ENCODE measurements at places on chromosomes 2 and 18.
A peak's percentile ranks its signal among the peaks of the same experiment; 100 is the strongest.

- DNase-seq: no peak
Measured at GRCh38 chr2:2464643-2465042, 133.6 kb upstream of the MYT1L start.

DNA sequence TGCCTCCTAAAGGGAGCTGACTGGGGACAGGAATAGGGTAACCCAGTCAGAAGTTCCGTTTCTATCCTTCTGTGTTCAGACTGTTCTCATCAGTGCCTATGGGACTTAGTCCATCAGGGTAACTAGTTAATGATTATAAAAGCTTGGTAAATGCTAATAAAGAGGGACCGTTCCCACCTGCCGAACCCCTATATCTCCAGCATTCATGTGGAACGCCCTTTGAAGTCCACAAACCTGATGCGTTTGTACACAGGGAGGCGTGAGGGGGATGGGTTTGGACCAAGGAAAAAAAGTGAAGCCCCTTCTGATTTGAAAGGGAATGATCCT lies 112.9 kb downstream of the CDK15 start:
- no peak for DNase-seq

- DNase-seq: no peak
Measured at GRCh38 chr2:140242889-140243288, 1462.7 kb upstream of the NXPH2 start.

GRCh38 chr2:238286987-238287736 lies 1.2 kb downstream of the PER2 start:
- no peak for DNase-seq

- no peak for DNase-seq
Measured at GRCh38 chr2:241774419-241775222, 2.0 kb upstream of the GAL3ST2 start.

GRCh38 chr18:60311676-60312360 lies 60.8 kb downstream of the MC4R start:
- DNase-seq: no peak

GRCh38 chr18:21684731-21685130 lies 19.8 kb downstream of the ABHD3 start:
- no peak for DNase-seq

GRCh38 chr2:6516674-6517073 lies 349.0 kb downstream of the CMPK2 start:
- DNase-seq: no peak

- no peak for DNase-seq
Measured at GRCh38 chr2:46015671-46016070, 281.5 kb upstream of the EPAS1 start.

DNA sequence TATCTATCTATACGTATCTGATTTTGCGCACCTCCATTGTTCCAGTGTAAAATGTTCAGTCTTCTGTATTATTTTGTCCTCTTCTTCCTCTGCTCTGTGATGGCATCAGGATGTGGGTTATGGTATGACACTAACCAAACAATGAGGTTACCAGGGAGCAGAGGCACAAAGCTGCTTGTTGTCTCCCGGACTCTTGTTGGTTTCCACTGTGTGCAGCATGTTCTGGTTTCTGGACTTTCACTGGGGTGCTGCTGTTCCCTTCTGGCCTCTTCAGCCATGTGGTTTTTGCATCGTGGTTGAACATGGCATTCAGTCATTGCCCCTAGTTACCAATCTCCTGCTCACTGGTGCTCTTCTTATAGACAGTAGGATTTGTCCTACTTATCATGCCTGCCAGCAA lies 665.9 kb downstream of the CBLN2 start:
- no peak for DNase-seq

GRCh38 chr18:26821181-26821580 lies 44.3 kb downstream of the AQP4 start:
- DNase-seq: no peak

DNA sequence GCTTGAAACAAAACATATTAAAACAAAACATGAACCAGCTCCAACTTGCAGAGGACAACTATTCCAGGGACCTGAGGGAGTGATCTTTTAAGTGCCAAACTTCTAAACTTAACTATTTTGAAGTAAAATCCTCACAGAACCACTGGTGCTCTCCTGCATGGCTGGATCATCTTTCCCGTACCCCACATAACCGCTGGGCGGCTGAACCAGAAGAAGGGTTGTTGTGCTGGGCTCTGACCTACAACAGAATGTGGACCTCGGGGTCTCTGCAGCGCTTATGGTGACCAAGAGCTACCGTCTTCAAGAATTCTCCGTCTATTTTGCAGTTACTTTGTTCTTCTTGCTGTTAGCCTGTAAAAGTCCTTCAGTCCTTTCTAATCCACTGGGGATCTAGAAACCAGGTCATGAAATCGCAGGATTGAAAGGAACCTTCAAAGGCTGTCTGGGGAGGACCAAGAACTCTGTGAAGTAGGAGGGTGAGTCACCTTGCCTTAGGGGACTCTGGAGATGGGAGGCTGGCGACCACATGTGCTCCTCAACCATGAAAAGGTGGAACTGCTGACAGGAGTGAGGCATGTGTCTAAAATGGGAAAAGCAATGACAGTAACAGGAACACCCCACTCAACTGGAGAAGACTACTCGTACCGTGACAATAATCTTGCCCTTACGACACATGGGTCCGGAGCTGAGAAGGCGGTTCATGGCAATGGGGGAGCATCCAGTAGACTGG lies 46.6 kb downstream of the HDLBP start:
- no peak for DNase-seq

DNA sequence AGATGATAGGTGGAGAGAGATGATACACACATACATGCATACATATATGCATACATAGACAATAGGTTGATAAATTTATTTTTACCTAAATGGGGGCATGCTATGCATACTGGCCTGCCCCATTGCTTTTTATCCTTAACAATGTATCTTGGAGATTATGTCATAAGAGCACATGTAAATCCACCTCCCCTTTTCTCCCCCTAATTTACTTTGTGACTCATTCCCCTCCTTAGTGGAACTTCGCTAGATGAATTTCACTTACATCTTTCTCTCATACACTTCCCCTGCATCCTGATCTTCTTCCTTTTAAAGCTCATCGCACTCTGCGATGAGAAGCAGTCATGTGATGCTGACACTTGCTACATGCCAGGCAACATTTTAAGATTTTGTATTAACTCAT lies 223.6 kb downstream of the C1D start:
- DNase-seq: no peak

DNA sequence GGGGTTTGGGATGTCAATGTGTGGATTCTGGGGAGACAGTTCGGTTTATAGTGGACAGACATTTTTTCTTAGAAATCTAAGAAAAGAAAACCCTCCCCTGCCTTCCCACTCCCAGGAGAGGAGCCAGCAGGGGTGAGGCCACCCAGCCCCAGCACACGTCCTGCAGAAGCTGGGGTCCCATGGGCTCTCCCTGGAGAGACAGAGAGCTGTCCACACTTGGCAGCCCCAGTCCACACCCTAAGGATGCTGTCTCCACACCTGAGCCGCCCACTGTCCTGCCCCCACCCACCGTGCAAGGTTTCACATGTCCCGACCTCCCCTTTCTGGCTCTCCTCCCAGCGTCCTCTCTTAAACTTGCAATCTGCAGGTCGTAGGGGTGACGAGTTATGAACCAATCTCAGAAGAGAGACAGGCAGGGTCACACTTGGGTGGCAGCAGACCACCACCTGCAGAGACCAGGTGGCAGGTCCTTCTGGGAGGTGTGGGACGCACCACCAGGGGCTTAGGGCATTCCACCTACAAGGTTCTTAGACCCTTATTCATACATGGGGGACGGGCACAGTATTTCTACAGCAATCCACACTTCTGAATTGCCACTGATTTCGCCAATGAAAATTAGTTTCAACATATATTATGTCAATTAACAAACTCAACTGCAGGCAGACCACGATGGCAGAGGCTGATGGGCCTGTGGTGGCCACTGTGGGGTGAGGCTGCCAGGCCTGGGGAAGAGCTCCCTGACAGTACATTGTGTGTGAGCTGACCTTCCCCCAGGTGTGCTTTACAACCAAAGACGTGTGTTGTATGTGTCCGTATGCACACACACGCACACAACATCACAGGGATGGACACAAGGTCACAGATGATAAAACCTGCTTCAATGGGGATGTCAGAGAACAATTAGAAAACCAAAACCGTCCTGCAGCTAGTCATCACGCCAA lies 158.5 kb downstream of the TPO start:
- no peak for DNase-seq

GRCh38 chr2:144429396-144430112 lies 90.4 kb downstream of the ZEB2 start:
- no peak for DNase-seq

GRCh38 chr2:170235860-170236679 lies 58.1 kb downstream of the MYO3B start:
- no peak for DNase-seq

DNA sequence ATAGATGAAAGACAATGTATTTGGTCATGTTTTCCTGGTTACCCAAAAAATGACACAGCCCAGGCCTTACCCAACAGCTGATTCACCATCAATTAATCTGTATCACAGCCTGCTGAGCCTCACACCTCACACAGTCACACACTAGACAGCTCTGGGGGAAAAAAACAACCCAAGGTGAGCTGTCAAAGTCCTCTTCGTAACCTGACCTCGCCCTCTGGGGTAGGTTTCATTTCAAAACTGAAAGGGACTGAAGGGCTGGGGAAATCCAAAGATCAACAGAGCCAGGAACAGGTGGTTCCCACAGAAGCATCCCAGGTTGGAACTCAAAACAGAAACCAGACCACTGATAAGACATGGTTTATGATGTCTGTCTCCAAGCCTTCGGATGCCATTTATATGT lies 18.2 kb upstream of the PCBP1 start:
- DNase-seq: no peak

GRCh38 chr2:98078701-98079100 lies 8.3 kb upstream of the VWA3B start:
- DNase-seq: no peak

- no peak for DNase-seq
Measured at GRCh38 chr18:11578799-11579198, 30.6 kb upstream of the SLC35G4 start.

DNA sequence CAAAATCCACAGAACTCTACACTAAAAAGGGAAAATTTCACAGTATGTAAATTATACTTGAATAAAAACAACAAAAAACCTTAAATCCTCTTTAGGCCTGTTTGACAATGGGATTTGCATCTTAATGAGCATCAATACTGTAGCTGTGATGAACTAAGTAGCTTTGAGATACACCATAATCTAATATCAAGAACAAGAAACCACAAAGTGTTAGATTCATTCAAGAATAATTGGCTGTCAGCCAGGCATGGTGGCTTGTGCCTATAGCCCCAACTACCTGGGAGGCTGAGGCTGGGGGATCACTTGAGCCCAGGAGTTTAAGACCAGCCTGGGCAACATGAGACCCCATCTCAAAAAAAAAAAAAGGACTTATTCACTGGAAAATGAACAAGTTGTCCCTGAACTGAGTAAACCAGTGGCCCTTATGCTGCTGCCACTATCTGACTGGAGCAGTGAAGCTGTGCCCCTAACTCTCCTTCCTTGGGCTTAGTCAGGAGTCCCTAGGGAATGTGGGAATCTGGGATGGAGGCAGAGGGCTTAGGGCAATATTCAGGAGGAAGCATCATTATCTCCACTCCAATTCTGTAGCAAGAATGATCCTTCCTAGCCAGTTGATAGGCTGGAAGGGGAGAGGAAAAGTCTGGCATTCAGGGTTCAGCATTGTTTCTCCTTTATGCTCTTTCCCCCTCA lies 88.5 kb downstream of the PRKCE start:
- no peak for DNase-seq

DNA sequence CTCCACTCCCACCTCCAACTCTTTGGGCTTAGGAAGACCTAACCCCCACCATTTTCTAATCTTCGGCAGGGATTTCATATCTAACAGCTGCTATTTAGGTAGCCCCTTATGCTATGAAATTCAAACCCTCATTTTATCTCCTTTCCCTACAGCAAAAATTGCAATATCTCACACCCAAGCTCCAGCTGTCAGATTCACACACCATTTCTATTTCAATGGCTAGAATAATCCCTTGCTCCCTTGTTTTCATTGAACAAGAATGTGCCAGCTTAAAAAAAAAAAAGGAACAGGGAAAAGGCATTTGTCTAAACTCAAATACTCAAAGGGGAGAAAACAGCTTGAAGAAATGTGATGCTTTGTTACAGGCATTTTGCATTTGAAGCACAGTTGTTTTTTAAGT lies 850.6 kb upstream of the ACVR2A start:
- no peak for DNase-seq

DNA sequence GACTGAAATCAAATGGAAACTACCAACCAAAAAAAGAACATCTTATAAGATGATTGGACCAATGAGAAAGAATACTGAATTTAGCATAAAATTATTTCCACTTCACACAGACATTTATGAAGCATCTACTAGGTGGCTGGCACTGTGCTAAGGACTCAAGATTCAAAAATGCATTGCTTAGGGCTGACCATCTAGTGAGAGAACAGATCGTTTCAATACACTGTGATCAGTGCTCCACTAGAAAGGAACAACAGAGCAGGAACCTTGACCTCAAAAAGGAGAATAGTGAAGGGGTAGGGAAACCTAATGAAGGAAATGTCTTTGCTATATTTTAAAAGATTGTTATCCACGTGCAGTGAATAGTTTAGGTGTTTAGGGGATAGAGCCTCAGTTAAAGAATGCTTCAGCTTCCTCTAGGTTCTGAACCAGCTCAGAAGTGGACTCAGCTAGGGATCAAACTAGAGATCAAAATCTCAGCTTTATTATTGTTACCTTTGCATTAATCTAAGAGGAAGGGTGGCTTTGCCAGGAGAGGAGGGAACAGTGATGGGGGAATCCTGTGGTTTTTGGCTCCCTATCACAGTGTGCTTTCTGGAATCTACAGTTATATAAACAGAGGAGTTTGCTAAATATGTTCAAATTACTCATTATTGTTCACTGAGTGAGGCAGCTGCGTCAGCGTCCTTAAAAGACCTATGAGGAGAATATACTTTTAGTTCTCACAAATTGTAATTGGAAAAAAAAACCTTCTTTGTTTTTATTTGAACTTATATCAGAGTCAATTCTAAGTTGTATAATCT lies 16.2 kb upstream of the BBS5 start:
- no peak for DNase-seq

DNA sequence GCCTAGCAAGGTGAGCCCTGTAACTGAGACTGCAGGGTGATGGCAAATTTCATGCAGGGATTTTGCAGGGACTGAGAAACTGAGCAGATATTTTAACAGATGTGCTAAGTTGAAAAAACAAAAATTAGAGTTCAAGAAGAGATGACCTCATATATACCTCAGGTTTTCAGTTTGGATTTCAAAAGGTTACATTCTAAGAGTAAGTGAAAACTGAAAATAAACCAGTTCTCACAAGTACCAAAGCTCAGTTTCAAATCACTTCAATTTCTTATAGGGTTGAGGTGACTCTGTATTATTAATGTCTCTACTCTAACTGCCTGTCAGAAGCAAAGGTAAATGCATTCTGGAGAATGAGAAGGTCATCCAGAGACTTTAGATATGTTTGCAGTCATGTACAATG lies 237.4 kb upstream of the VRK2 start:
- no peak for DNase-seq

DNA sequence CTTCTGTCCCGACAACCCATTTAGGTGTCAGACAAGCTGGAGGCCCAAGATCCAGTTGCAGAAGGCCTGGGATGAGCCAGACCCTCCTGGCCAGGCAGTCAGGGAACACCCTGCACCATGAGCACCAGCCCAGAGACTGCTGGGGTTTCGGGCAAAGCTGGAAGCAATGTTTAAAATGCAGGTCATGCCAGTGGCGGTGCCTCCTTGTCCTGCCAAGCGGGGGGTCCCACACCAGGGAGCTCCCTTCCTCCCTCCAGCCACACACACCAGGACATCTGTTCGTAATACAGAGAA lies 230.2 kb downstream of the ATAD2B start:
- DNase-seq: no peak

GRCh38 chr18:79405019-79405780 lies 9.5 kb downstream of the NFATC1 start:
- peak; percentile 7 for DNase-seq

- DNase-seq: no peak
Measured at GRCh38 chr2:197383825-197384224, 51.0 kb downstream of the SF3B1 start.

Data from left ventricle myocardium inferior (tissue), 1 donor.